ENCODE measurements at places on chromosomes 5 and 9.

- DNase-seq: no peak
Measured at GRCh38 chr5:67773411-67774266, 441.9 kb upstream of the PIK3R1 start.

DNA sequence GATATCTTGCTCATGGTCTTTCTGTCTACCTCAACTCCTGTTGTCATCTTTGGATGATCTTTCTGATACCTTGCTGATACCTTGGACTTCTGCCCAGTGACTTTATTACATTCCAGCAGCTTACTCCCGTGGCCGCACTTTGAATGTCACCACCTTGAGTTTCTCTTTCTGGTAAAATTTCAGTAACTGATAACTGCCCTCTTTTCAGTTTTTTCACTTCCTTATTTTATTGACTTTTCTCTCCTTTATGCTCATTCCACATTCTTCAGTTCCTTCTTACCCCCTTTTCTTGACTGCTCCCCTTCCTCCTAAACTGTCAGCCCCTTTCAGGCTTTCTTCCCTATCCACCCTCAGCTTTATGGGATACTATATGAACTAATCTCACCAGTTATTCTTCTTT, 7.0 kb upstream of the FBXO4 start:
- no peak for DNase-seq

GRCh38 chr5:136225796-136226195, 32.8 kb upstream of the SMIM32 start:
- DNase-seq: no peak

DNA sequence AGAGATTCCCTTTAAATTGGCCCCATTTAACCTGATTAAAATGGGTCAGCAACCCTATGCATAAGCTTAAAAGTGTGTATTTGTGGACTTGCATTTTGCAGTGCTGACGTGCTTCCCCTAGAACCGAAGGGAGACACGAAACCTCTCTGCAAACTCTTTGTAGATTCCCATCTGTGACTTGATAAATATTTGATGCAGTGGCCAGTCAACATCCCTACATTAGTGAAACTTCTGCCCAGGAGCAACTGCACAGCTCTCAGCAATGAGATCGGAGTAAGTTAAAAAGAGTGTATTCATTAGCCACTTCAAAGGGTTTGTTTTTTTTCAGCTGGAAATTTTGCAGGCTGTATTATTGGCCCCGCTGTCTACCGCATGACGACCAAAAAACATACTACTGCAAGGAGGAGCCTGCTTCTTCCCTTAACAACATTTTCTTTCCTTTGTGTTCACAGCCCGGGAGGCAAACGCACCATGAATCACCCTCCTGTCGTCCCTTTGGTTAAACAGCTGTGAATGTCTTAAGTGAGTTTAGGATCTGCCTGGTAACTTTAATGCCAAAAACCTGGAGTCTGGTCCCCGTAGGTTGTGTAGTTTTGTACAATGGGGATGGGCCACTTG, 38.0 kb upstream of the TCERG1 start:
- DNase-seq: no peak

DNA sequence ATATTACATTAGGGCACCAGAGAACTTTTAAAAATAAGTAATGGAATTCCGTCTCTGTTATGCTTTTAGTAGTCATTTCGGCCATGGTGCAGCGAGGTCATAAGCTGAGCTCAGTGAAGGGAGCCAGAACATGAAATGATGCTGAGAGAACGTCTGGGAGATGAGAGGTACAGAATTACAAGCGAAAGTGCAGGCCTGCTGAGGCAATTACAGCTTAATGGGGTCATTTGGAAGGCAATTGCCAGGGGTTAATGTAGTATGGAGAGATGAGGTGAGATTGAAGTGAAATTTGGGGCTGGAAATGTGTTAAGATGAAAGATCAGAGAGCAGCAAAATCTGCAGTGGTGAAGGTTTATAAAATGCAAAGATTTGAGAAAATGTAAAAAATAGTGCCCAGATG, 96.5 kb downstream of the PBX3 start:
- DNase-seq: no peak

GRCh38 chr5:10913841-10914240, 152.8 kb upstream of the DAP start:
- DNase-seq: no peak

- DNase-seq: no peak
Measured at GRCh38 chr5:76345582-76345981, 57.5 kb upstream of the IQGAP2 start.

DNA sequence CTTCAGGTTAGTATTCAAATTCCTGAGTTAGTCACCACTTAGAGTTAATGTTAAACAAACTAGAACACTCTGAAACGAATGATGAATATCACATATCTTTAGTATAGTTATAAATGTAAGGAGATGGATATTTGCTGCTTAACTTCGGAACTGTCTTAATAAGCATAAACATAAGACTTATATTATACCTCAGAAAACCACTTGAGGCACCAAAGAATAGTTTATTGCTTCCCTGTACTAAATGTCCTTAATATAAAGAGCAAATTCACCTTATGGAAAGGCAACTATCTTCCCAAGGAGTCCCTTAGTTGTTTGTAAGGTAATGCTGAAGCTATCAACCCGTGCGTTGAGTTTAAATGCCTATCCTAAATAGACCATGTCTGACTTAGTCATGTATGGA, 300.0 kb upstream of the ADAMTSL1 start:
- DNase-seq: no peak

GRCh38 chr9:114804505-114804904, 1.3 kb downstream of the TNFSF15 start:
- DNase-seq: no peak

GRCh38 chr5:60636001-60636400, 64.0 kb downstream of the DEPDC1B start:
- DNase-seq: no peak

GRCh38 chr5:91532779-91533178, 149.7 kb upstream of the ARRDC3 start:
- DNase-seq: no peak

- DNase-seq: no peak
Measured at GRCh38 chr5:74212336-74212735, 428.2 kb downstream of the ENC1 start.

GRCh38 chr5:151671950-151672349, 14.8 kb downstream of the SPARC start:
- DNase-seq: no peak

DNA sequence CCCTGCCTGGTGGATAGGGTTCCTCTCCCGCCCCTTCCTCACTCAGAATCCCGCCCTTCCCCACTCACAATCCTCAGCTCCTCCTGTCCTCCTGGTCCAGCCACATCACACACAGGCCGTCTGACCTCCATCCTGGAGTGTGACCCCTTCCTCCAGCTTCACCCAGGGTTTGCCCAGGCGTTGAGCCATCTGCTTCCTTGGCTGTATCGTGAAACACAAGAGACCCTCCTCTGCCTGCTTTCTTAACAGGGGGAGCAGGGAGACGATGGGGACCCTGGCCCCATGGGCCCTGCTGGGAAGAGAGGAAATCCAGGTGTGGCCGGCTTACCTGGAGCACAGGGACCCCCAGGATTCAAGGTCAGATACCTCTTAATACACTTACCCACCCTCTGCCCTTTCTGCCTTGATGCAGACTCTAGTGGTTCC, 32.3 kb upstream of the ORM1 start:
- no peak for DNase-seq

DNA sequence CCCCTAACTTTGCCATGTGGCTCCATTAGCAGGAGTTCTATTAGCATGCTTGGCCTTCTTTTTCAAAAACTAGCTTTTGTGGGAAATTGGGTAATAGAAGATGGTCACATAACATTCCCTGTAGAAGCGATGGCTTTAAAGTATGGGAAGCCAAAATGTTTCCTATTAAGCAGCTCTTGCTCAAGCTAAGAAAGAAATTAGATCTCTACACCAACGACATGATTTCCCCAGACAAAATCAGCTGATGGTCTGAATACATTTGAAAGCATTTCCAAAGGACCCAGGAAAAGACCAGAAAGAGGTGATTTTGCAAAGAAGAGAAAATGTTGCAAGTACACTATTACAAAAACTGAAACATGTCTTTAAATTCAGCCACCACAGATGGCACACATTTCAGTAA, 4.8 kb upstream of the NFIL3 start:
- DNase-seq: no peak

- DNase-seq: no peak
Measured at GRCh38 chr9:116209414-116210116, 56.0 kb downstream of the PAPPA start.

- DNase-seq: no peak
Measured at GRCh38 chr5:170614720-170615119, 110.9 kb downstream of the KCNIP1 start.

DNA sequence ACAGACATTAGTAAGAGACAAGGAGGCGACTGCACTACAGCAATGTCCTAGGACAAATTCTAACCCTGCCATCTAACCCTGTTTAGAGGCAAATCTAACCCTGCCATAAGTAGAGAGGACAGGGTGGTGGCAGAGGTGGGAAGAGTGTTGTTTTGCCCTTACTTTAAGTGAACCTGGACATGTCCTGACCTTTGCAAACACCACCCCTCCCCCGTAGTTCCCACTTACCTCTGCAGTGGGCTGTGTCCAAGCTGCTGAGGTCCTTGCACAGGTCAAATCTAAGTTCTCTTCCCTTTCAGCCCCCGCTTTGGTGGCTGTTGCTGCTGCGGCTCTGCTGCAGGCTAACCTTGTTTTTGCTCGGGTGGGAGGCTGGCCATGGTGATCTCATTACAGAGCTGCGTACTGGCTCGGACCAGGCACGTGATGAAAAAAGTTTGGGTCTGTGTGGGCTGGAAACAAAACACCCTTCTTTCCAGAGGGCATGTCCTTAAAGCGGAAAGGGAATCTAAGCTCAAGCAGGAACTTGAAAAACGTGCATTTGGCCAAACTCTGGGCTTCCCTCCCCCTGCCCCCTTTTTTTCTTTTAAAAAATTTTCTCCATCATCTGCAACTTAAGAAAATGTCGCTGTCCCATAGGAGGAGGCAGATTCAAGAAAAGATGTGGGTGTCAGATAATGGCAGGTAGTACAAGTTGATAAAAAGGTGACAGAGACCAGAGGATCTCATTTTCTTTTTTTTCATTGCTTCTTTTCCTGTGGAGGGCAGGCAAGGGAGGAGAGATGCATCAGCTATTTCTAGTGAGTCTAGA, at the start of gene FAXDC2:
Gene FAXDC2, minus strand, starts transcription at position 349 of the 808 bp plus-strand sequence. CDS start 12,425 bp downstream, outside the sequence.
- DNase-seq: no peak

GRCh38 chr9:92715488-92716231, 45.7 kb upstream of the IPPK start:
- no peak for DNase-seq

DNA sequence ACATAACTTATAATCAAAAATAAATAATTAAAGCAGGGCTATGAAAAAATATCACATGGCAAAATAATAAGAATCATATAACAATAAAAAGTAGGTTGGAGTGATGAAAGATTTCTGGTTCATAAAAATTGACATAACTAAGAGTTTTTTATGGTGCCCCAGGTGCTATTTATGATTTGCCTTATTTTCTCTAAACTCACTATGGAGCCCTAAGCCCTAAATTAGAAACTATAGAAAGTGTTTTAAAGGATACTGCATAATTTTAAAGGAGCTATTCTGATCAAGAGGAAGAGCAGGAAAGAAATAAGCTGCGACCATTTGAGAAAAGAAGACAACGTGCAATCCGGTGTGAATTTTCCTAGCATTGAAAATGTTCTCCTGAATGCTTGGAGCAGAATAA, 635.0 kb upstream of the DMAC1 start:
- DNase-seq: no peak

GRCh38 chr9:135355521-135356011, 124.0 kb upstream of the PPP1R26 start:
- no peak for DNase-seq
